ENCODE measurements at places on chromosomes 3 and 15.

DNA sequence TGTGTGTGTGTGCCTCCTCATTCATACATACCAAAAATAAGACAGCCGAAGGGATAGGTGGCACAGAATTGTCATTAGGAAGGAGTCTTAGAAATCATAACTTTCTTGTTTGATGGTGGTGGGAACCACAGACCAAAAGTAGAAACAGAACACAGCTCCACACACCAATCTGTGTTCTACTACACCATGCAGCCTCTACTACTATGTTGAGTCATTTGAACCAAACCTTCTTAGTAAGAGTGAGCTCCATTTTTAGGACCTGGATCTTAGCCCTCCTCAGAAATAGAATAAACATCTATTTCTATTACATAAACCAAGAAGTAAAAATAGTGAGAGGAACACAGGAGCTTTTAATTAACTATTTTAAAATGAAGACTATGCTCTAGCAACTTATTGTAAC, 27.9 kb upstream of the PLCH1 start:
- DNase-seq: no peak

DNA sequence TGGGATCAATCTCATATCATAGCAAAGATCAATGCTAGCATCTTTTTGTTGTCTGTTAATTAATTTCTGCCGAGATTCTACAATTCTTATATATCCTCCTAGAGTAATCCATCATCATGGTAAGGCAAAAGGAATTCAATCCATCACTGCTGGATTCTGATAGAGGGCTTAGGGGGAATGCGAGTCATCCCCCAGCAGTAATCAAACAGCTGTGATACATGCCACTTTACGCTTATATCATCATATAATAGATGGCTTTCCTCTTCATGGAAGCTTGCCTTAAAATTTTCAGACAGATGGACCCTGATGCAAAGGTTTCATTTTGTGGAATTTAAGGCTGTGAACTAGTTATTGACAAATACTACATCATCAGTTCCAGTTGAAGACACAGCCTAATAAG, 645.9 kb downstream of the CADM2 start:
- no peak for DNase-seq

DNA sequence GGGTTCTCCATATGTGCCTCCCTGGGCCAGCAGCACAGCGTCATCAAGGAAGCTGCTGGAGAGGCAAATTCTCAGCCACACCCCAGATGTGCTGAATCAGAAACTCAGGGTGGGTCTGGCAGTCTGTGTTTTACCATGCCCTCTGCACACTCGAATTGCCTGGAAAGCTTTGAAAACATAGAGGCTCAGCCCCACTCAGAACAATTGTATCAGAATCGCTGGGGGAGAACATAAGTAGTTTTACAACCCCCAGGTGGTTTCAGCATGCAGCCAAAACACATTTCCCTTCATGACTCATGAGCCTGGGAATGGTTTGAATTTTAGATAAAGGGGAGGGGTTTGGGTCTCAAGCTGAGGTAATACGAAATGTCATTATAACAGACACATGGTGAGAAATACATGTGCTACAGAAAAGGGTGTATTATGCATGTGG, 9.6 kb downstream of the TGM4 start:
- no peak for DNase-seq

DNA sequence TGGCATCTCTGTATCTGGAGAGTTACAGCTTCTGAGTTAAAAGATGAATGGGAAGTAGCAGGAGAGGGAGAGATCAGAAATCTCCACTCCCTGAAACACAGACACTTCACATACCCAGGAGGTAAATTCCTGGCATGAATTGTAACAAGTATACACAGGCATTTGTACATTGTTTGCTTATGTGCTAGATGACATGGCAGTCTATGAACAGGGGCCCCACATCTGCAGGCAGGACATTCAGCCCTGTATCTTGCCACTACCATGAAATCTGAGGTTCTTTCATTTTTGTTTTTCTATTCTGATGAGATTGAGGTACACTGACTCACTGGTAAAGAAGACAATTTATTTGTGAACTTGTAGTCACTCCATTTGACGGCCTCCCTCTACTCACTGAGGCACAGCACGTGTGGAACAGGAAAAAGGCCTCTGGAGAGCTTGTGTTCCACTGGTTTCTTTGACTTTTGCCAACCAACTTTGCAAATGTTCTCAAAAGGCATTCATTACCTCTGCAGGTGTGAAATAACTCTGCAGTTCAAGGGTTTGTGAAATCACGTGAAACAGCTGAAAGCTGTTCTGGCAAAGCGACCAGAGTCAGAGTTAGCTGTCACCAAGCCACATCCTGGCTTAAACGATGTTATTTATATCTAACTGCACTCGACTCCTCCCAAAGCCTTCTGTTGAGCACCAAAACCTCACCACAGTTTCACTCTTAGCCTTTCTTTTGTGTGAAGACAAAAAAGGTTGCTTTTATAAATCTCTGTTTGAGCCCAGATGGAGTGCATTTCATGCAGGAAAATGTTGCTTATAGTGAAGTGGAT, 401.3 kb upstream of the CFAP20DC start:
- no peak for DNase-seq

DNA sequence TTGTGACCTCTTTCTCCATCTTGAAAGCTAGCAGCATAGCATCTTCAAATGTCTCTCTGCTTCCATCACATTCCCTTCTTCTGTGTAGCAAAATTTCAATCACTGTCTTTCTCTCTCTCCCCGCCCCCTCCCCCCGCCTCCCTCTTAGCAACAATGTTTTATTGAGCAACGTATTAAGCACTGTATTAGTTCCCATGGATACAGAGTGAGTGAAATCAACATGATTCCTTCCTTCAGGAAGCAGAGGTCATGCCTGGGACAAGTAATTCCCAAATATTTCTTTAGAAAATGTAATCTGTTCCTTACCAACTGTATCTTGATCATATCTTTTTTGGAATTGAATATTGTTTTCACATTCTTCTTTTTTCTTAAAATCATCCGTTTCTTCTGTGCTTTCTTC, 373.7 kb upstream of the NECTIN3 start:
- no peak for DNase-seq

GRCh38 chr3:164397462-164397861, 680.8 kb downstream of the SI start:
- DNase-seq: no peak

DNA sequence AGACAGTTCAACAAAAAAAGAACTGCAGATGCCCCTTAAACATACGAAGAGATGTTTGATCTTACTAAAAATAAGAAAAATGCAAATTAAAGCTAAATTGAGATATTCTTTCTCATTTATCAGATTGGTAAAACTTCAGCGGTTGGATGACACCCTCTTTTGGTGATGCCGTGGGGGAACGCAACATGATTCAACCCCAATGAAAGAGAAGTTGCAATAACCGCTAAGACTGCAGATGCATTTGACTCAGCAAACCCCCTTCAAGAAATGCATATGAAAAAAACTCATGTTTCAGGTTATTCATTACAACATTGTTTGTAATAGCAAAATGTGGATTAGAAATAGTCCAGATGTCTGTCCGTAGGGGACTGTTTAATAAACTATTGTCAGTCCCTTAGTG, 3.6 kb downstream of the KLHL6 start:
- DNase-seq: no peak
